ENCODE measurements at places on chromosomes 7 and 10.

DNA sequence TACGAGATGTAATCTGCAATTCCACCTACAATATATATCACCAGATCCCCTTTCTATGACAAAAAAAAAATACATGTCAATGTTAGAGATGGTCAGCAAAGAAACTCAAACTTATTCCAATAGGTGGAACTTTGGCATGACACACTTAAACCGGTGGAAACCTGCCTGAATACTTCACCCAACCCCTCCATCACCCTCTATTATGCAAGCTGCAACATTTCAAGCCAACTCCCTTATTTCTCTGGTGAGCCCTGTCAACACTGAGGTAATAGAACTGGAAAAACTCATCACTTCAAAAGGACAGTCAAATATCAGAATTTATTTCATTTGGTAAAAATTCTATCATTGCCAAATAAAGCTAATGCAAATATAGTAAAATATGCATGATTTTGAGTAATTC is 3.6 kb downstream of the ZNF438 start:
- DNase-seq: no peak

GRCh38 chr7:18177815-18178660 is 150.4 kb upstream of the PRPS1L1 start:
- DNase-seq: peak; percentile 85

GRCh38 chr7:100093054-100093453 is 4.3 kb downstream of the COPS6 start:
- DNase-seq: no peak

DNA sequence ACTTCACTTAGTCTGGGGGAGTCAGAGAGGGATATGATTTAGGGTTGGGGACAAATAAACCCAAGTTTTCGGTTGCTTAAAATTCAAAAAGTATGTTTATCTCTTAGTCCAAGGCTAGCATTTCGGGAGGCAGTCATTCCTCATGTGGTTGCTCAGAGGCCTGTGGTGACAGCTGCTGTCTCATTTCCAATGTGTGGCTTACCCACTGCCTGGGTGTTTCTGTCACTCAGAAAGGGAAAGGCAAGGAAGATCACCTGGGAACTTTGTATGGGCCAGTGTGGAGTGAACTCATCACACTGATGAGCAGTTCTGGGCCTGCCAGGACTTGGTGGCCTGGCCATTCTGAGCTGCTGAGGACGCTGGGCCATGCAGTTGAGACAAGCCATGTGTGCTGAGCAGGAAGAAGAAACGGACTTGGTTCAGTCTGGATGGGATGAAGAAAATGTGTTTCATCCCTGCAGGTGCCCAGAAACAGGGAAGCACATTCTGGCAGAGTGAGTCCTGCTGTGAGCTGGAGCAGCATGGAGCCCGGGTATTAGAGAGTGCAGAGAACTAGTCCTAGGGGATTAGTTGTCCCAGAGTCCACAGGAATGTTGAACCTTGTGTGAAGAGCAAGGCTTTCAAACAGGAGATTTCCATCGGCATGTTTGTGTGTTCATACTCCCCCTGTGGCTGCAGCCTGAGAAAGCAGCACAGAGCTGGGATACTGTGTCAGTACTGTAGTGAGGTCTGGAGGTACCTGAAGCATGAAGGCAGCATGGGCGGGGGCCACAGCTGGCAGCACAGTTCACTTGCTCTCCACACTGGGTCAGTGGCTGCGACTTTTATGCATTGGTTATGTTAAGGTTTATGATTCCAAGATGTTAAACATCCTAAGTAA is 211.1 kb upstream of the IGFBP3 start:
- peak; percentile 40 for DNase-seq

DNA sequence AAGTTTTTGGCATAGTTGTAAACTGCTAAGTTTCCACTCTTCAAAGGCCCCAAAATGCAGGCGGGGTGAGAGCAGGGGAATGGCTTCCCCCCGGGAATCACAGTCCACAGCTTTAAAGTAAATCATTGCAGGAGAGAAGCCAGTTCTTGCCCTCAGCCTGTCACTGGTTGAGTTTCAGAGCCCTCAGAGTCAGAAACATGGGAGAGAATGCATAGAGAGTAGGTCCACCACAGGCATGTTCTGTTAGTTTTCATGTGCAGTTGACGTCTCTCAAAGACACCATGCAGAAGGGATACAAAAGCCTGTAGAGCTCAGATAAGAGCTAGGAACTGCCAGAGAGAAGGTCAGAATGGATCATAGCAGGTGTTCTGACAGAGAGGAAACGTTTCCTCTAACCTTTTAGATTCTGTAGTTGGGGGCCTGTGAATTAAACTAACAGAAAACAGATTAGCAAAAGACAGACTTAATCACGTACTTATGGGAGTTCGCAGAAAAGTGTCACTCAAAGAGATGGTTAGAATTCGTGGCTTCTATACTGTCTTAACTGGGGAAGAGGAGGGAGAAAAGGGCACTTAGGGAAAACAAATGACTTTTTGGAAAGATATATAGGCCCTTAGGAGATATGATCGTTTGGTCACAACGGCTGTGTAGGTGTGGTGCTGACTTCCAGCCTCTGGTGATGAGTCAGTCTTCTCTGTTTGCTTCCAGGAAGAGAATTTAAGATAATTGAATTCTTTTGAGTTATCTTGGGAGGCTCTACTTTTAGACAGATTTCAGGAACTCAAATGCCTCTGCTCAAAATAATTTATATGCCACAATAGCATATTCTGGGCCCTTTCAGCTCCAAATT is 48.0 kb upstream of the MSRB2 start:
- peak; percentile 16 for DNase-seq

Data from Daoy (cell line).